Testis (tissue), 5 donors: ENCODE measurements at places on chromosomes 4 and X. TPM values are rescaled to one million over a fixed set of nuclear protein-coding genes. Genes with fewer than 3 reads are reported as not detected.
A peak's percentile ranks its signal among the peaks of the same experiment; 100 is the strongest.

IL3RA gene
- total RNA-seq: 5.5 TPM

MAP7D2 gene
- 19.5 TPM for total RNA-seq

DNA sequence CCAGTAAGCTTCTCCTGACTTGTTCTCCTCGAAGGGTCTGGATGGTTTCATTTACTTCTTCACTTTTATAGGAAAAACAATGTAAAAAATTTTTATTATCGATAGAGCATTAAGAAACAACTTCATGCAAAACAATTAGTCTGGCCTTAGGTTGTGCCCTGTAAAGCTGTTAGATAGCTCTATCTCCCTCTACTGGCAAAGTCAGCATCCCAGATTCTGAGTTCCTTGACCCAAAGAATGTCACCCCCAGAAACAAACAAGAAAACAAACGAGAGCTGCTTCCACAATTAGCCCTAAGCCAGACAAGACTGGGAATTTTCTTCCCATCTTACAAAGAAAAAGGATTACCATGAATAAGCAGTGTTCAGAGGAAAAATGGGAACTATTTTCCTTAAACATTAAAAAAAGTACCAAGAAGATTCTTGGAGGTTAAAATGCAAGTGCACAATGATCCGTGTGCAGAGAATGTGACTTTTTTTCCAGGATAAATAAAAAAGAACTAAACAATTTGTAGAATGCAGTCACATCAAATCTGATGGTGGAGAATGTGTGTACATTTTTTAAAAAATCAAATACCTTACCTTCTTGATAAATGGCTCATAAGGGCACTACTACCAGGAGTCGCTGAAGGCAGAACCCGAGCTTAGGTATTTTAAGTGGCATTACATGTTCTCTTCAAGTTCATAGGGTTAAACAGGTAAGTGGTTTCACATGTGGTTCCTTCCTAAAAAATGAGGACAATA, 293.2 kb downstream of the FBXO8 start:
- no peaks in the 10 kb centered on the region for H3K27me3 ChIP-seq
- no peak overlapping the region for H3K4me3 ChIP-seq
- peak overlapping the region; percentile 57 for H3K27ac ChIP-seq
- H3K36me3 ChIP-seq: no peaks in the 10 kb centered on the region
- peaks cover 10% of the 10 kb centered on the region for H3K4me1 ChIP-seq
- DNase-seq: peak; percentile 20

- H3K4me1 ChIP-seq: no peaks in the 10 kb centered on the region
- H3K27me3 ChIP-seq: no peaks in the 10 kb centered on the region
- H3K4me3 ChIP-seq: no peak overlapping the region
- no peaks in the 10 kb centered on the region for H3K36me3 ChIP-seq
- no peak for DNase-seq
- H3K27ac ChIP-seq: no peak overlapping the region
These were observed 39.4 kb upstream of the DDX60 start for GRCh38 chr4:168357941-168358340.

DNA sequence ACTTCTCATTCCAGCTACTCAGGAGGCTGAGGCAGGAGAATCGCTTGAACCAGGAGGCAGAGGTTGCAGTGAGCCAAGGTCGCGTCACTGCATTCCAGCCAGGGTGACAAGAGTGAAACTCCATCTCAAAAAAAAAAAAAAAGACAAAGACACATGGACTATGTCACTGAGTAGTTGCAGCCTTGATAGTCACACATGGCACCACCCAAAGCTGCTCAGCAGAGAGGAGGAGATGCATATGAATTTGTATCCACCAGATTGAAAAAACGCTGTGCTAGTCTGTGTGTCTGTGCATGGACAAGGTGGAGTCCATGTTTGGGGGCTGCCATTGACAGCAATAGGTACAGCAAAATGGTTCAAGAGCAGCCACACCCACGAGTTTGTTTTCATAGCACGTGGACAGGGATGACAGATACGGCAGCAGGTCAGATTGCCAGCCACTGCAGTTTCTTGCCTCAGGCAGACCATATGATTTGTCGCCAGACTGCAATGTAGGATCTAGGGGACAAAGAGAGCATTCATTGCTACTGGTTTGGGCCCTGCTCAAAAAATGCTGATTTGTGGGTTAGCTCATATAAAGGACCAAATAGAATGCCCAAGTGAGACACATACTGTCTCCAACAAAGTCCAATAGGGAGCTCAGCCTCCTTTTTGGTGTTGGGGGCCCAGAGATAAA, 89.9 kb downstream of the CEP135 start:
- H3K27me3 ChIP-seq: no peaks in the 10 kb centered on the region
- H3K27ac ChIP-seq: no peak overlapping the region
- no peaks in the 10 kb centered on the region for H3K36me3 ChIP-seq
- no peaks in the 10 kb centered on the region for H3K4me1 ChIP-seq

AGA gene
- 24.0 TPM for total RNA-seq

DNA sequence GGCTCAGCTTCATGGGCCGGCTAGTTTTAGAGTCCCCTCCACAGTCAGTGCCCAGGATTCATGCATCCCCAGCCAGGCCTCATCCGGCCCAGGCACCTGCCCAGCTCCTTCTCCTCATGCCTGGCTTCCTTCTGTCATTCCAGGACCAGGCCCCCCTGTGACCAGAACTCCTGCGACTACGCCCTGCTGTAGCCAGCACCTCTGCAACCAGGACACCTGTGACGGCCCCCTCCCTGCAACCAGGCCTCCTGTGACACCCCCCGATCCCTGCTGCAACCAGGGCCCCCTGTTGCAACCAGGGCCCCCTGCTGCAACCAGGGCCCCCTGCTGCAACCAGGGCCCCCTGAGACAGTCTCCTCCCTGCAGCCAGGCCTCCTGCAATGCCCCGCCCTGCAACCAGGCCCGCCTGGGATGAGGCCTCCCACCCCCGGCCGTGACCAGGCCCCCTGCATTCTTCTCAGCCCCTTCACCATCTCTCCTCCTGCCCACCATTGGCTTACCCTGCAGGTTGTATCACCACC, 46.8 kb downstream of the HTRA3 start:
- DNase-seq: peak; percentile 8
- peaks cover 15% of the 10 kb centered on the region for H3K4me1 ChIP-seq
- H3K27me3 ChIP-seq: no peaks in the 10 kb centered on the region
- no peaks in the 10 kb centered on the region for H3K36me3 ChIP-seq
- no peak overlapping the region for H3K4me3 ChIP-seq

DNA sequence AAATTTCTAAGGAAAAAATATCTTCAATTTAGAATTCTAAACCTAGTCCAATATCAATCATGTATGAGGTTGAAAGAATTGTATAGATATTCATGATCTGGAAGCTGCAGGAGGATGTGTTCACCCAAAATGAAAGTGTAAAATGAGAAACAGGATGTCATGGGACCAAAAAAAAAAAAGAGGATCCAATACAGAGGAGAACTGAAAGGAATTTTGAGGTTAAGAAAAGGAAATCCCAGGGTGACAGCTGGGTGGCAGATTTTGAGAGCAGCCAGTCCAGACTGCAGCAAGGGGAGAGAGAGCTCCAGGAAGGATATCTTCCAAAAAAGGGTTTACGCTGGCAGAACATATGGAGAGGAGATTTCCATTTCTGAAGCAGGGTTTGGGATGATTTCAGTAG, 38.9 kb downstream of the TLR10 start:
- no peak overlapping the region for H3K4me3 ChIP-seq
- H3K36me3 ChIP-seq: no peaks in the 10 kb centered on the region
- no peaks in the 10 kb centered on the region for H3K27me3 ChIP-seq

TSPAN7 gene
- 5.7 TPM for total RNA-seq

DNA sequence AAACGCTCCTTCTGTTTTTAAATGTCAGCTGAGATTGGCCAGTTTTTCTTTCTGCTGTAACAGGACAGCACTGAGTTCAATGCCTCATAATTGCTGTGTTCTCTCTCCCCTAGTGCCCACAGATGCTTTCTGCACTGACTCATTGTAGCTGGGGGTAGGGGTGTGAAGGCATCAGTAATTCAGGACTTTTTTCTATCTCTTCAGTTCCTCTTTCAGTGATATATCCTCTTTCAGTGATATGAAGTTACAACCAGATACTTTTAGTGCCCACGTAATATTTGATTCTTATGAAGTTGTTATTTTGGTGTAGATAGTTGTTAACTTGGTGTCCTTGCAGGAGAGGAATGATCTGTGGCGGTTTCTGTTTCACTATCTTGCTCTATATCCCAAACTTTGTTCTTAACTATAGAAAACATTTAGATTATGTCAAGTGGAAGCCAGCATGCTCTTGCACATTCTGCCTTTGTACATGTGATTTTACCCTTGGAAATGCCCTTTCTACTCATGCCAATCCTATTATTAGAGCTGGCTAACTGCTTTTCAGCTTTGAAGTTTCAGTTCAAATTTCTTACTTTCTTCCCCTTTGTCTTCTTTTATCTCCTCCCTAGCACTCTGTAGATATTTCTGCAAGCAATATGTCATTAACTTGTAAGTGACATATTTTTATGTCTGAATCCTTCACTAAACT, 1258.4 kb downstream of the FAM133A start:
- no peak overlapping the region for H3K27ac ChIP-seq
- H3K27me3 ChIP-seq: no peaks in the 10 kb centered on the region
- DNase-seq: no peak
- H3K4me3 ChIP-seq: no peak overlapping the region

GRCh38 chr4:68738036-68738435, 67.6 kb upstream of the UGT2B15 start:
- no peaks in the 10 kb centered on the region for H3K4me1 ChIP-seq
- no peaks in the 10 kb centered on the region for H3K36me3 ChIP-seq
- H3K27ac ChIP-seq: no peak overlapping the region
- no peak for DNase-seq
- no peak overlapping the region for H3K4me3 ChIP-seq

TDO2 gene
- 0.62 TPM for total RNA-seq

- no peak for DNase-seq
- no peak overlapping the region for H3K4me3 ChIP-seq
- no peak overlapping the region for H3K27ac ChIP-seq
- no peaks in the 10 kb centered on the region for H3K27me3 ChIP-seq
- peaks cover 5% of the 10 kb centered on the region for H3K4me1 ChIP-seq
These were observed 17.5 kb downstream of the C4orf33 start for GRCh38 chr4:129113434-129113833.

DNA sequence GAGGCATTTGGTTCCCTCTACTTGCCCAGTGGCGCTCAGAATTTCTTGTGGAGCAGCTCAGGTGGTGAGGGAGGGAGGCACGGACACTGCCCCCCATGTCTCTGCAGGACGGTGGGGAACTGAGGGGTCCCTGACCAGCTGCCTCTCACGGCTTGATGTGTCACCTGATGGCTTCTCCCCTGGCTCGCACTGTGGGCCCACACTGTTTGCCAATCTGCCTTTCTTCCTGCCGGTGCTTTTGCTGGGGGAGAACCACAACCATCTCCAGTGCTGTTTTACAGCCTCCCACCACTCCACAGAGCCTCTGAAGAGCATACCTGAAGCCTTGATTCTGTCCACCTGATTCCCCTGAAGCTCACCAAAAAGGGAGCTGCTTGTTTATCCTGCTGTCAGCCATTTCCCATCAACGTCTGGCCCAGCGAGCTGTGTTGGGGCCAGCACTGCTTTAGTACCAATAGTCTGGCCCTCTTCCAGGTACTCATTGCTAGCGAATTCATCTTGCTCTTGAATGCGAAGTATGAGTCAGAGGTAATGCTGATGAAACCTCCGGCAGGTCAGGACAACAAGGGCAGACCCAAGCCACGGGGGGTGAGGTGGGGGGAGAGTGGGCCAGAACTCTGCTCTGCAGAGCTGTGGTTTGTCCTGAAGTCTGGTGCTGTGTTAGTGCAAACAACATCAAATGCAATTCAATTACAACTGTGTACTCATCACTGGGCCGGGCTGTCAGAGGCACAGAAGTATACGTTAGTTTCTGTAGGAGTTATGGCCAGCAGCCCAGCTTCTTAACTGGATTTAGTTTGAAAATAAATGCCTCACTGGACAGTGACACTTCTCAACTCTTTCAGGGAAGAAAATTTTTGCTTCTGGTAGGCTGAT, 208.3 kb upstream of the JADE1 start:
- H3K36me3 ChIP-seq: no peaks in the 10 kb centered on the region
- peaks cover 44% of the 10 kb centered on the region for H3K4me1 ChIP-seq
- H3K4me3 ChIP-seq: no peak overlapping the region
- peak; percentile 48 for DNase-seq

DNA sequence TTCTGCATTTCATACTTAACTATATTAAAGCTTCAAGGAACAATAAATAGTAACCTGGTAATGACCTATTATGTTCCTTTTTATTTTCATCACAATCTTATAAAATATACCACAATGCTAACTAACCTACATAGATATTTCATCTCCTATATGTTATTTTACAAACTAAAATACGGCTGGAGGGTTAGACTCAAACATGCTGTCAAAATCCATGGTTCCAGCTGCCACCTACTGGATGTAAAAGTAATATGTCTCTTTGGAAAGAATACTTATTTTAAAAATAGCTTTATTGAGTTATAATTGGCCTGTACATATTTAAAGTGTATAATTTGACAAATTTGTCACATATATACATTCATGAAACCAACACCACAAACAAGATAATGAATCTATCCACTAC, 15.0 kb downstream of the RGN start:
- no peak overlapping the region for H3K4me3 ChIP-seq
- H3K36me3 ChIP-seq: no peaks in the 10 kb centered on the region
- no peaks in the 10 kb centered on the region for H3K4me1 ChIP-seq

GRCh38 chrX:43552703-43553102, 103.4 kb upstream of the MAOA start:
- no peaks in the 10 kb centered on the region for H3K27me3 ChIP-seq
- no peak for DNase-seq
- no peaks in the 10 kb centered on the region for H3K36me3 ChIP-seq
- H3K27ac ChIP-seq: no peak overlapping the region
- H3K4me3 ChIP-seq: no peak overlapping the region
- no peaks in the 10 kb centered on the region for H3K4me1 ChIP-seq

DNA sequence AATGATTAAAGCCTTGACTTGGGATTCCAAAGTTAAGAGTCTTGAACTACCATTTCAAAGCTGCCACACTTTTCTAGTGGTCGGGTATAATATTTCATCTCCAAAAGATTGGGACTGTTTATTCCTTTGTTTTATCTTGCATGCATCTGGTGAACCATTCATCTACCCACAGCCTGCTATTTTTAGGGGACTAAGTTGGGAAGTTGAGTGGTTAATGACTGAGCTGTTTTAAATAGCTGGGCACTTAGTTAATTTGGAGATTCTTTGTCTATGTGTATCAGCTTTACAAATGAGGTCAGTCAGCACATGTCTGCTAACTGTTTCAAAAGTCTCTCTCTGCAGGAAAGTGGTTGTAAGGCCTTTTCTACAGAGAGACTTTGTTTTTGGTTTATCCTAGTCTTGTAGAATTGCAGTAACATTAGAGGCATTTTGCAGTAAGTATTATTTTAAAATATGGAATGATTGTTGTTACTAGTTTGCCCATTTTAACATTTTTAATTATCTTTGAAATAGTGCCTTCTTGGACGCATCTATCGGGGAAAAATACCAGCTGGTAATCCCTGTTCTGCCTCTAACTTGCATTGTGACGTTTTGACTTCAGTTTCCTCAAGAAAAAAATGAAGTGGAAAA, 8.2 kb downstream of the BMP2K start:
- H3K36me3 ChIP-seq: no peaks in the 10 kb centered on the region
- no peak overlapping the region for H3K4me3 ChIP-seq
- no peak for DNase-seq
